ENCODE measurements at places on chromosomes 5 and 9.

DNA sequence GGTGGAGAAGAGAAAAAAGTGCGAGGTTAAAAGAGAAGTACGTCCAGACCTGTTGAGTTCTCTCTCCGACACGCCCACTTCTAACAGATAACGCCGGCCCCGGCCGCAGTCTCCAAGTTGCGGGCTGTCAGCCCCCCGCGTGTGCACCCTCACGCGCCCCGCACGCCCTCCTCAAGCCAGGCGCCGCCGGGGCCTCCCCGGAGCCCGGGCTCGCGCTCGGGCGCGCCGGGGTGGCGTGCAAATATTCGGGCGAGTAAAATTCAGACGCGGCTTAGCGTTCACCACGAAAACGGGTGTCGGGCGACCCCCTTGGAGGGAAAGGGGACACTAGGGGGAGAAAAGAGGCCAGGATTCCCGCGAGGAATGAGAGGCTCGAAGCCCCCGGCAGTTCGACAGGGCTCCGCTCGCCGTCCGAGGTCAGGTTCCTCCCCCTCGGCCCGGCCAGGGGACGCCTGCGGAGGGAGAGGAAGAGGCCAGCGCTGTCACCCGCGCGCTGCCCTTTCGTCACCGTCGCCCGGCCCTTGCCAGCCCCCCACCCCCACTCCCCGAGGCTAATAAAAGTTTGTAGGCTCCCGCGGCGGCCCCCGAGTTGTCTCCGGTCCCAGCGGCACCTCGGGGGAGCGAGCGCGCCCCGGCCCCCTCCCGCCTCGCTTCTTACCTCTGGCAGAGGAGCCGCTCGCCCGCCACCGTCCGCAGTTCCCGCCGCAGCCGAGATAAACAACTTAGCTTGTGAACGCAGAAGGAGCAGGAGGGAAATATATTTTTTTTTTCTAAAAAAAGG lies 743 bp downstream of the NR3C1 start:
- peak; percentile 60 for DNase-seq

DNA sequence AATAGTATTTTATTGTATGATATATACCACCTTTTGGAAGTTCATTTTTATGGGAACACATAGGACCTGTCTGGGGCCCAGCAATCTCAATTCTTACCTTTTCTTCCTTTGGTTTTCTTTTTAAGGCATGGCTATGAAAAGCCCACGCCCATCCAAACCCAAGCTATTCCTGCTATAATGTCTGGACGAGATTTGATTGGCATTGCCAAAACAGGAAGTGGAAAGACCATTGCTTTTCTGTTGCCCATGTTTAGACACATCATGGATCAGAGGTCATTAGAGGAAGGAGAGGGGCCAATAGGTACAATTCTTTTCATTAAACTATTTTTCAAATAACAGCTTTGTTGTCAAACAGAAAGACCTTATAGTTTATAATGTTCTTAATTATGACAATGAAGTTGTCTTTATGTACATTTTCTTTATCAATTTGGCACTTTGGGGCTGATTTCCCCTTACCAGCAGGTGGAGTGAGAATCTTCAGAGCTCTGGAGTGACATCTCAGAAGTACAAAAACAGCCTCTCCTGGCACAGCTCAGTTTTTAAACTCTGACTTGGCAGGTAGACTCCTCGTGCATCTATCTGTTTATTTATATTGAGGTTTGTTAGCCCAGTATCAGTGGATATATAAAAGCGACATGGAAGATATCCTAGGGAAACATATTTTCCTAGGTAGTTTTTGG lies 25.8 kb downstream of the DDX46 start:
- no peak for DNase-seq

DNA sequence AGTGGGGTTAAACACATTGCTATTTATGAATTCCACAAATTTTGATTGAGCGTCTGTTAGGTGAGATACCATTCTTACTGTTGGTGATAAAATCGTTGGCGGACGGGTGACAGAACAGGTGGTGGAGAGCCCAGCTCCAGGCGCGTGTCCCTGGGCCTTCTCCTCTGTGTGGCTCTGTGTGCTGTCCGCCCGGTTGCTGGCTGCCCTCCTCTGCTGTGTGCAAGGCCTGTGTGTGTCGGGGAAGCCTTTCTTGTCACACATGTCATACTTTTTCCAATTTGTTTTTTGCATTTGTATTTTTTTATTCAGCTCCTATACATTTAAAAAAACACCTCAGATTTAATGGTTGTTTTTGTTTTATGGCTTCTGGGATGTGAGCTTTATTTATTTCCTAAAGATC lies 33.9 kb downstream of the TENT4A start:
- no peak for DNase-seq

DNA sequence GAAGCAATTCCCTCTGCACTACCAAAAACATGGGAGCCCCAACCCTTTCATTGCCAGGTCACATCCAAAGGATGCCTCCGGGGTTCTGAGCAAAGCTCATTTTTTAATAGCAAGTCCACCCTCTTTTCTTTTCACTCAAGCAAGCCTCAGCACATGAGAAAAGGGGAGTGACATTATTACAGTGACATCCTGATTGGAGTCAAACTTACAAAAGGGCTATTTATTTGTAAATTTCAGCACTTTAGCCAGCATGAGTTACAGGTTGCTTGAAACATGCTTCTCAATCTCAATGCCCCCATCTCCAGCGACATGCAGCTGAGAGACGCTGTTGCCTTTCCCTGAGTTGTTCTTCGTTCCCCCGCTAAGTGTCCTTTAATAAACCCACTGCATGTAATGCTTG lies 238.4 kb upstream of the PANK3 start:
- no peak for DNase-seq

DNA sequence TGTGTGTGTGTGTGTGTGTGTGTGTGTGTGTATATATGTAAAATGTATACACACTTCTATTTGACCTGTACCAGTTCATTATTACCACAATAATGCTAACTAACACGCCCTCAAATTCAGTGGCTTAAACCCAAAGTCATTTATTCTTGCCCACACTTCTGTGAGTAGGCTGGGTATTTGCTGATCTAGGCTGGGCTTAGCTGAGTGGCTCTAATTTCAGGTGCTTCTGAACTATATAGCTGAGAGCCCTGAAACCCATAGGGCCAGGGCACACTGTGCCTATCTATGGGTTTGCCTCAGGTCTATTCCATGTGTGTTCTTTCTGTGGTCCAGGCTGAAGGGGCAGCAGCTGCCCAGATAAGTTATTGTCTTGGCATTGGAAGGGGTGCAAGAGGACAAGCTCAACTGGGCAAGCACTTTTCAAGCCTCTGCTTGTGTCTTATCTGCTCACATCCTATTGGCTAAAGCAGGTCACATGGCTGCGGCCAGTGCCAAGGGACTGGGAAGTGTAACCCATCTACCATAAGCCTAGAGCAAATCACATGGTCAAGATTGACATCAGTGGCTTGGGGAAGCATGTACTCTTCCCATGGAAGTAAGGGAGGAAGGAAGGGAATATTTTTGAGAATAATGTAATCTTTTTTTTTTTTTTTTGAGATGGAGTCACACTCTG lies 139.9 kb downstream of the PALM2AKAP2 start:
- no peak for DNase-seq

DNA sequence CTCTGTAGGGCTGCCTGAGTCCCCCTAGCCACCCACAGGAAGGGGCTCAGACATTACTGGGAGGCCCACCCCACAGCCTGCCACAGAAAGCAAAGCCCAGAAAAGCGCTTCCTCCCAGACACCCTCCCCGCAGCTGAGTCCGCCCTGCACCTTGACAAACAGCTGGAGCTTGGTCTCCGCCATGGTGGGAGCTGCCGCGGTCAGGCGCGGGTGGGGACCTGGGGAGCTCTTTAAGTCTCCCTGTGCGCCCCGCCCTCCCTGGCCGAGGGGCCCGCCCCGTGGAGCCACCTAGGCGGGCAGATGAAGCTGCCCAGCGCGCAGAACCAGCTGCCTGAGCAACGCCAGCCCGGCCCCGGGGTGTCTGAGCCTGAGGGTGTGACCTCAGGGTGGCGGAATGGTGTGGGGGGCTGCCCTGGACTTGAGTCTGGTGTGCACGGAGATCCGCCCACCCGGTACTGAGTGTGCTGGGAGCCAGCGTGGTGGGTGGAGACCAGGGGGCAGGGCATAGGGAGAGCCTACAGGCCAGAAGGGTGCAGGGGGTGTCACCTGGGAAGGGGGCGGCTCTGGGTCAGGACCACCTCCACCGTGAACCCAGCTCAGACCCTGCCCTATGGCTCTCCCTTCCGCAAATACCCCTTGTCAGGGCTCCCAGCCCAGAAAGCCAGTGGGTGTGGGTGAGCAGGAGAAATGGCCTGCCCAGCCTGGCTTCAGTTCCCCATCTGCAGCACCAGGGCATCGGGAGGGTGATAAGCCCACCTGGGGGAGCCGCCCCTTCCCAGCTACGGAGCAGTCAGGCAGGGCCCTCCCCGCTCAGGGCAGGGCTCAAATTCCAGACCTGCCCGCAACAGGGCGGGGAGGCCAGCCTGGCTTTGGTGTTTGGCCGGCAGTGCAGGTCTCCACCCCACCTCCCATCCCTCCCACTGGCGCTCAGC lies at the start of gene CLIC3:
CLIC3 (minus strand) TSS at position 208 of the 932 bp plus-strand sequence; CDS start at position 183, 25 bp downstream.
- no peak for DNase-seq

DNA sequence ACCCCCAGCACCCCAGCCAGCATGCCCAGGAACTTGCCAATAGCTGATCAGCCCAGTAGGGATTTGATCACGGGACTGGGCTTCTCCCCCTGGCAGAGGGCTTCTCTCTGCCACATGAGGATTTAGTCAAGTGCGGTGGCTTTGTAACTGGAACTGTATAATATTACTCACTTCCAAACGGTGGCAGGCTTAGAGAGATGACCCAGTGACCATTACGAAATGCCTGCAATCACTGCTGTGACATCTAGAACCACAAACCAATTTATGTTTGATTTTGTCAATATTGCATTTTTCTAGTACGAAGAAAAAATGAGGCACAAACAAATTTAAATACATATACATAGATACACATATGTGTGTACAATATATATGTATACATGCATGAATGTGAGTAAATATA lies 192.1 kb downstream of the ERCC6L2 start:
- DNase-seq, result no peak

- DNase-seq, result peak; percentile 44
Observed at GRCh38 chr9:97954550-97954989, 16.6 kb upstream of the HEMGN start.

DNA sequence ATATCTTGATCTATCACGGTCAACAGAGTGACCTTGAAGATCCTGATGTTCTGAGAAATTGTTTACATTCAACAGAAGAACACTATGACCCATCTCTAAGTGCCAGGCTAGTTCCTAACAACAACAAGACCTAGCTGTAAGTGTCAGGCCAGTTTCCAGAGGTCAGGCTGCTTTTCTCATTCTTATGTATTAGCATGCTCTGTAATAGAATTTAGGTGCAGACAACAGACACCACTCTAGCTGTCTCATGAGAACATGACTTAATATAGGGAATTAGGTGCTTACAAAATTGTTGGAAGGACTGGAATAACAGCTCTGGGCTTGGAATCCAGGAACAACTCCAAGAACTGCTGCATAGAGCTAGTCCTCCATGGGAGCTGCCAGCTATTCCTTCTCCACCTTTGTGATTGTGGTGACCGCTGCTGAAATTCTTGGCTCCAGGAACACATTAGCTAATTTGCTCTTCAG lies 138.7 kb downstream of the SNX18 start:
- DNase-seq, result no peak

- DNase-seq, result no peak
Observed at GRCh38 chr5:146340260-146341081, 1.8 kb downstream of the POU4F3 start.

DNA sequence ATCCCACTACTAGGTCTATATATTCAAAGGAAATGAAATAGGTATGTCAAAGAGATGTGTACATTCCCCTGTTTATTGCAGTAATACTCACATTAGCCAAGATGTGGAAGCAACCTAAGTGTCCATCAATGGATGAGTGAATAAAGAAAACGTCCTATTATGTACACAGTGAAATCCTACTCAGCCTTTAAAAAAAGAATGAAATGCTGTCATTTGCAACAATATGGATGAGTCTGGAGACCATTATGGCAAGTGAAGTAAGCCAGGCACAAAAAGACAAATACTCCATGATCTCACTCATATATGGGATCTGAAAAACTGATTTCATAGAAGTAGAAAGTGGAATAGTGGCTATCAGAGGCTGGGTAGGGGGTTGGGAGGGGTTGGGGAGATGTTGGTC lies 909.1 kb upstream of the DMAC1 start:
- DNase-seq, result no peak

GRCh38 chr9:134234001-134234660 lies 69.8 kb upstream of the RNU6ATAC start:
- no peak for DNase-seq

DNA sequence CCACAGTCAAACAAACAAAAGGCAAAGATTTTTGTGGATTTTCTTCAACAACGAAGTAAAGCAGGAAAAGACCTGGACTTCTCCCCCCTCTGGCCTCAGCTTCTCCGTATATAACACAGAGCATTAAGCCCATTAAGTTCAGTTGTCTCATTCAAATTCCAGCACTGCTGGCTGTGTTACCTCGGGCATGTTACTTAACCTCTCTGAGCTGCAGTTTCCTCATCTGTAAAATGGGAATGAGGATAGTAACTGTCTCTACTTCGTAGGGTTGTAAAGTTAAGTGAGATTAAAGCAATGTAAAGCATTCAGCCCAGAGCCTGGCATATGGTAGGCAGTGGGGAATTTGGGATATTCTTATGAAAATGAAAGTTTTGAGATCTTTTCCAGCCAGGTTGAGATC lies 92.7 kb upstream of the SMIM23 start:
- no peak for DNase-seq

DNA sequence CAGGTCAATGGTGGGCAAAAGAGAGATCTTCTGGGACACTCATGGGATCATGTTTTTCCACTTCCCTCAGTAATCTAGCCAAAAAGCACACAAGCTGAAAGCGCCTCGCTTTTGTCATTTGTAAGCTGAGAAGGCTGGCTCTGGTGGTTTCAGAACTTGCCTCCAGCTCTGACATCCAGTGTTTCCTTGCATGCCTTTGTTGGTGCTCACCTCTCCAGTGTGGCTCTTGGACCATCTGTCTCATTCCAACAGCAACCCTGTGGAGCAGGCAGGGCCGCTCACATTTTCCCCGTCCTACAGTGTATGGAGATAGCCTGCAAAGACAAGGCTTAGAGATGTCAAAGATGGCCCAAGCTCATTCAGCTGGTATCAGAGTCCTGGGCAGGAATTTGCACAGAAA lies 160.8 kb upstream of the KLF4 start:
- DNase-seq, result no peak

DNA sequence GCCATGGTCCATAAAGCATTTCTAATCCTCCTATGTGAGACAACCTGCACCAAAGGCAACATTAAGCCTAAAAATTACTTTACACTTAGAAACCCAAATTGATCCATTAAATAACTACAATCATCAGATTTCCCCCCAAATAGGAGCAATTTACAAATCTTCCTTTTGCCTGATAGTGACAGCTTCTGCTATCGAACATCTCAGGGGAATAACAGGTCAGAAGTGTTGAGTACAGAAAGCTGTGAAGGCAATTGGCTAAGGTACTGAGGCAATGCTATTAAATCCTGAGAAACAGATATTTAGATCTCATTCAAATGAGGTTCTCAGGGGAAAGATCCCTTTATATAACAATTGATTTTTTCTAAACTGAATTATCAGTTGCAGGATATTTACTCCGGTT lies 141.1 kb downstream of the PIK3R1 start:
- no peak for DNase-seq

DNA sequence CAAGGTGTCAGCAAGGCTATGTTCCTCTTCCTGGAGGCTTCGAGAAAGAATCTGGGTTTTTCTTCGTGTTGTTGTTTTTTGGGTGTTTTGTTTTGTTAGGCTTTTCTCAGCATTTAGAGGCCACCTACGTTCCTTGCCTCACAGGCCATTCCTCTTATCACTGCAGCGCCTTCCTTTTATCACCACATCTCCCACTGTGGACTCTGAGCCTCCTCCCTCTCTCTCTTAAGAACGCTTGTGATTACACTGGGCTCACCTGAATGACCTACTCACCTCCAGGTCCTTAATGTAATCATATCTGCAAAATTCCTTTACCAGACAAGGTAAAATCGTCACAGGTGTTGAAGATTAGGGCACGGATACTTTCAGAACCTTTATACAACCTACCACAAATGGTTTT lies 340.8 kb downstream of the DTWD2 start:
- DNase-seq, result no peak
